Kidney glomerular epithelial cell (primary cell): ENCODE measurements at places on chromosomes 1 and 21.

DNA sequence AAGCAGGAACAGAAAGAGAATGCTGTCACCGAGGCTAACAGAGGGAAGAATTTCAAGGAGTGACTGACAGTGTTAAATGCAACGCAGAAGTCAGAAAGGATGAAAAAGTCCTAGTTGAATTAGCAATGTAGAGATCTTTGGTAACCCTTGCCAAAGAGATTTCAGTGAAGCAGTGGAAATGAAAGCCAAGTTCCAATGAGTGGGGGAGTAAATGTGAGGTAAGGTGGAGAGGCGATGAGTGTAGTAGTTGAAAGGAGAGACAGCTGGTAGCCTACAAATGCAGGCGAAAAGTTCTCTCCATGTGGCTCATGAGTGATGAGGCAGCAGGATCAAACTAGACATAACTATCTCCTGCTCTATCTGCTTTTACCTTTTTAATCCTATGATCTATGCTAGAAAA, 74.6 kb upstream of the IPO9 start:
- DNase-seq = no peak

GRCh38 chr1:228334954-228335353, 71.7 kb downstream of the TRIM11 start:
- DNase-seq = no peak

GRCh38 chr1:246114369-246114768, 392.7 kb downstream of the SMYD3 start:
- DNase-seq = no peak

DNA sequence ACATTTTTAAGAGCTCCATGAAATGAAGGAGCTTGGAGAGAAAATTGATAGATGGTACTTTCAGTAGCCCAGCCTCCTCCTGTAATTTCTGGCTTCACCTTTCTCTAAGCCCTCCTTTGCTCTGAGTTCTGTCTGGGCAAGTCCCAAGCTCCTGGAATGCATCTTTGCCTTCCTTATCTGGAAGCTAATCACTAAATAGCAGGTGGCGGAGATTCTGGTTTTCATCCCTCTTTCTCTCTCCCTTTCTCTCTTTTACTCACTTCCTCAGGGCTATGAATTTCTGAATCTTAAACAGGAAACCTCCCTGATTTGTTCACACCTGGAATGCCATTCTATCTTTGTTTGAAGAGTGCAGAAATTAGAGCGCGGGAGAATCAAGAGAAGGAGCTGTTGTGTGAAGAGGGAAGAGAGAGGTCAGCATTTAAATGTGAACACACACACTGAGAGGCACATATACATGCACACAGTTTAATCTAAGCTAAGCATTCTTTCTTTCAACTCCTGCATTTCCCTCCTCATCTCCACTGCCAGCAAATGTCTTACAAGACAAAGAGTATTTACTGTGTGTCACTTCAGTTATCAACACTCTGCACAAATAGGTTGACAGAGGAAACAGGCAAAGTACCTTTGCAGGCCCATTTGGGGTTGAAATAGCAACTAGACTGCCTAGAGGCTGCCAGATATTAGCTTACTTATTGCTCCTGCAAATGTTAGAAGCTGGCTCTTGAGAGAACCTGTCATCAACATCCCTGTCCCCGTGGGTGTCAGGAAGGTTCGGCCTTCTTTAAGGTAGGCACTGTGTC, 199.4 kb upstream of the CAMK1G start:
- DNase-seq = no peak

GRCh38 chr1:109890115-109890953, 20.3 kb upstream of the CSF1 start:
- DNase-seq = no peak

DNA sequence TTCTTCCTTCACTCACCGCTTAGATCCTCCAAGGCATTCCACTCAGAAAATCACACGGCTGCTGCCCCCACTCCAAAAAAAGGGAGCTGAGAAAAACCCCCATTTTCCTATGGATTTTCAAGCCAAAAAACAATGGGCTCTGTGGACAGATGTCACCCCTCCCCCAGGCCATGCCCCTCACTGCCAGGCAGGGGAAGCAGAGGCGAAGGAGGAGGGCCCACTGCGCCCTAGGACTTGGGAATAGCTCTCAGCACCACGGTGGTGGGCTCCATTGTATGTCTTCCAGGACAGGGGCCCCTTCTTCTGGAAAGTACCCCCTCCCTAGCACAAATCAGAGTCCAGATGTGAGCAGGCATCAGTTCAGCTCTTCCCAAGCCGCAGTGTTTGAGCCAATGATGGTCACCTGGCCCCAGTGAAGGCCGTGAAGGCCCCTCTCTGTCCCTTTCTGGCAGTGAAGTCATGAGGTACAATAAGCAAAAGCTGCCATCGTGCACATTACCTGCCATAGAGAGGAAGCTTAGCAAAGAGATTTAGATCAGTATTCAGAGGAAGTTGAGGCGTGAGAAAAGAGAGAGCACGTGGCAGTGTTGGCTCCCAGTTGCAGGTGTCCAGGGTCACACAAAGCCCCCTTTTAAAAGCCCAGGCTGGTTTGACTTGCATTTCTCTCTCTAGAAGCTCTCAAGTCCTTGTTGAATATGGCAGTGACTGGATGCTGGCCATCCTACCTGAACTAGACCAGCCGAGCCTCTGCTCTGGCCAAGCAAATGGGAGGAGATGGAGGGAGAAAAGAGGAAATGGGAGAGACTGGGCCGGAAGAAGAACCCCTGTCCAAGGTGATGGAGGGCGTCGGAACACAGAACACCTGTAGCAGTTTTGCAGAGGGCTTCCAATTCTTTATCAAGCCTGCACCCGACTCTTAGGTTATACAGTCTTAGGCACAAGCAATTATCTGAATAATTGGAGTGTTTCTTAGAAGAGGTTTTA, 149.0 kb downstream of the TOMM20 start:
- DNase-seq = no peak

DNA sequence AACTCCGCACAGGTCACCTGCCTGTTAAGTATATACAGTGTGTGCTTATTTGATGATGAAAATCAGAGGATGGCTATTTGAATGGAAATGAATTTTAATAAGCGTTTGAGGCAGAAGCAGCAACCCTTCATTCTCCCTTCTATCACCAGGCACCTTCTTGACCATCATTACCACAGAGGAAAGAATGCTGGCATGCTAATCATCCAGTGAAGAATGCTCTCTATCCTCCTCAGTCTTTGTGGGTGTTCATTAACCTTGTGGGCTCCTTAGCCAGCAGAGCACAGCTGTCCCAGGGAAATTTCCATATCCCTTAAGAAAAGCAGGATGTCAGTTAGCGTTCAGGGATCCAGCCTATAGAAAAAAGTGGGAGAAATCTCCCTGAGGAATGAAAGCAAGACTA, 428.0 kb upstream of the CAMK1G start:
- DNase-seq = peak; percentile 94

DNA sequence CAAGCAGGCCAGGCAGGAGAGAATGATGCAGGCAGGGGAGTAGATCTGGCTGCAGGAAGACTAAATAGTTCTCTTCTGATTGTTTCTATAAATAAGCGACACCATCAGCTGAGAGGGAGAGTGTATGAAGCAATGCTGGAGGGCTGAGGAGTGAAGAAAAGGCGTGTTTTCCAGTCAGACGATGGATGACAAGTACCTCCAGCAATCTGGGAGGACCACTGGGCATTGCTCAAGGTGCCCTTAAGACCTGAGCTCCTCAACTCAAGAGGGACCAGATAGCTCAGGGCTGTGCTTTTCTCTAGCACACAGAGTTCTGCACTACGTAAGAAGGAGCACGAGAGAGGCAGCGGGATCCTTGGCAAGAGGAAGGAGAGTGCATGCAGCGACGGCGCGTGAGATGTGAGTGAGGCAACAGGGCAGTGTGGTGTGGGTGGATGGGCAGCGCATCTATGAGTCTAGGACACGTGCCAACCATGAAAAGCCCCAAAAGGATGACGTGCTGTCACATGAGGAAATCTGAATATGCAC, 36.0 kb downstream of the PABPC4 start:
- no peak for DNase-seq

DNA sequence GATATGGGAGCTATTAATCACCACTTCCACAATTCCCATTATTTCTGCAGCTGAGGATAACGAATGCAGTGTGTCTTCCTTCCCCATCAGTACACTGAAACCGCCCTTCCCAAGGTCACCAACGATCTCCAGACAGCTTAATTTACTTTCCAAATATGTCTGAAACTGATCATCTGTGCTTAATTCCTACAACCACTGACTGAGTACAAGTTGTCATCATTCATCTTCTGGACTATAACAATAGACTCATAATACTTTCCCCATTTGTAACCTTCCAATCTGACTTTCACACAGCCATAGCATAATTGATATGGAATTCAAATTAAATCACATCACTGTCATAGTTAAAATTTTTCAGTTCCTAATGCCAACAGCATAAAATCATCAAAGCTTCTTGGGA, 17.4 kb downstream of the DNM3 start:
- no peak for DNase-seq

GRCh38 chr1:5620418-5620817, 371.8 kb downstream of the NPHP4 start:
- DNase-seq = no peak
